Hair follicle dermal papilla cell (primary cell): ENCODE measurements at places on chromosomes 16 and 17. TPM values are rescaled to one million over a fixed set of nuclear protein-coding genes. Genes with fewer than 3 reads are reported as not detected.

The FOXJ1 gene
- not detected in 2 replicates for total RNA-seq

The ALKBH5 gene
- total RNA-seq: 161 and 162 TPM in 2 replicates

The KRT14 gene
- total RNA-seq: 5.5 and 7.0 TPM in 2 replicates

The CBLN1 gene
- total RNA-seq: not detected in 2 replicates

The THUMPD1 gene
- total RNA-seq: 61.5 and 68.1 TPM in 2 replicates

The SLC13A2 gene
- not detected in 2 replicates for total RNA-seq

The MPV17L gene
- total RNA-seq: 1.1 and 1.3 TPM in 2 replicates

The MT1M gene
- total RNA-seq: 0.81 and 1.6 TPM in 2 replicates

The CNOT1 gene
- total RNA-seq: 95.9 and 126 TPM in 2 replicates

The PRSS27 gene
- total RNA-seq: 1.8 and 1.9 TPM in 2 replicates

The ARL5C gene
- not detected in 2 replicates for total RNA-seq

The HS3ST3A1 gene
- total RNA-seq: 33.2 and 40.1 TPM in 2 replicates

The SOX8 gene
- total RNA-seq: under 0.01 TPM in 1 of 2 replicates, not detected in the other

The TNK1 gene
- total RNA-seq: 1.7 and 2.4 TPM in 2 replicates

The PKMYT1 gene
- total RNA-seq: 1.9 and 2.2 TPM in 2 replicates

The CACNG5 gene
- not detected in 2 replicates for total RNA-seq

The ETV4 gene
- 0.73 and 1.1 TPM in 2 replicates for total RNA-seq

The EFNB3 gene
- 3.2 and 5.2 TPM in 2 replicates for total RNA-seq

The ENPP7 gene
- total RNA-seq: not detected in 2 replicates

The HOXB1 gene
- total RNA-seq: not detected in 2 replicates

The NECAB2 gene
- total RNA-seq: under 0.01 and 0.12 TPM in 2 replicates

The GNGT2 gene
- total RNA-seq: 0.36 and 0.81 TPM in 2 replicates

The SMIM5 gene
- total RNA-seq: 0.16 and 0.24 TPM in 2 replicates
